H1 (cell line): ENCODE measurements at places on chromosomes 1 and 21.

- DNase-seq = no peak
Measured at GRCh38 chr1:214550013-214550856, 1.2 kb downstream of the PTPN14 start.

- no peak for DNase-seq
Measured at GRCh38 chr1:203215573-203215972, 13.9 kb downstream of the CHIT1 start.

GRCh38 chr1:96510391-96510790 lies 211.2 kb upstream of the PTBP2 start:
- no peak for DNase-seq

GRCh38 chr1:180571832-180572636 lies 13.3 kb downstream of the OVAAL start:
- no peak for DNase-seq

- peak; percentile 81 for DNase-seq
Measured at GRCh38 chr1:114979278-114979891, 50.2 kb upstream of the TSHB start.

DNA sequence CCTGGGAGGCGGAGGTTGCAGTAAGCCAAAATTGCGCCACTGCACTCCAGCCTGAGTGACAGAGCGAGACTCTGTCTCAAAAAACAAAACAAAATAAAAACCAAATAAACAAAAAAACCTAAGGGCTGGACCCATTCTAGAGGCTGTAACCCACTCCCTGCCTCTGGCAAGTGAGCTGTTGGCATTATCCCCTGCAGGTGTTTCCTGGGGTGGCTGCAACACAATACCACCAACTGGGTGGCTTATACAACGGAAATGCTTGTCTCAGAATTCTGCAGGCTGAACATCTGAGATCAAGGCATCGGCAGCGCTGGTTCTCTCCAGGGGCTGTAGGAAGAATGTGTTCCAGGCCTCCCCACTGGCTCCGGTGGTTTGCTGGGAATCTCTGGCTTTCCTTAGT lies 15.2 kb downstream of the LRRC38 start:
- no peak for DNase-seq
